ENCODE measurements at places on chromosomes 4 and X. TPM values are rescaled to one million over a fixed set of nuclear protein-coding genes. Genes with fewer than 3 reads are reported as not detected.

GRCh38 chr4:89009115-89009514, 47.9 kb downstream of the FAM13A start:
- no peak overlapping the region for H3K4me3 ChIP-seq
- H3K27ac ChIP-seq, result no peak overlapping the region
- H3K27me3 ChIP-seq, result peaks cover 3% of the 10 kb centered on the region

- no peaks in the 10 kb centered on the region for H3K27me3 ChIP-seq
- no peak overlapping the region for H3K27ac ChIP-seq
- no peaks in the 10 kb centered on the region for H3K36me3 ChIP-seq
- no peak for DNase-seq
- no peak overlapping the region for H3K4me3 ChIP-seq
Observed at GRCh38 chrX:148422526-148422925, 77.9 kb upstream of the AFF2 start.

MND1 gene
- total RNA-seq, result 5.5 TPM

- H3K36me3 ChIP-seq, result no peaks in the 10 kb centered on the region
- no peak for DNase-seq
- H3K27ac ChIP-seq, result no peak overlapping the region
- no peaks in the 10 kb centered on the region for H3K27me3 ChIP-seq
- no peak overlapping the region for H3K4me3 ChIP-seq
Observed at GRCh38 chr4:31692399-31692940, 972.3 kb downstream of the PCDH7 start.

DNA sequence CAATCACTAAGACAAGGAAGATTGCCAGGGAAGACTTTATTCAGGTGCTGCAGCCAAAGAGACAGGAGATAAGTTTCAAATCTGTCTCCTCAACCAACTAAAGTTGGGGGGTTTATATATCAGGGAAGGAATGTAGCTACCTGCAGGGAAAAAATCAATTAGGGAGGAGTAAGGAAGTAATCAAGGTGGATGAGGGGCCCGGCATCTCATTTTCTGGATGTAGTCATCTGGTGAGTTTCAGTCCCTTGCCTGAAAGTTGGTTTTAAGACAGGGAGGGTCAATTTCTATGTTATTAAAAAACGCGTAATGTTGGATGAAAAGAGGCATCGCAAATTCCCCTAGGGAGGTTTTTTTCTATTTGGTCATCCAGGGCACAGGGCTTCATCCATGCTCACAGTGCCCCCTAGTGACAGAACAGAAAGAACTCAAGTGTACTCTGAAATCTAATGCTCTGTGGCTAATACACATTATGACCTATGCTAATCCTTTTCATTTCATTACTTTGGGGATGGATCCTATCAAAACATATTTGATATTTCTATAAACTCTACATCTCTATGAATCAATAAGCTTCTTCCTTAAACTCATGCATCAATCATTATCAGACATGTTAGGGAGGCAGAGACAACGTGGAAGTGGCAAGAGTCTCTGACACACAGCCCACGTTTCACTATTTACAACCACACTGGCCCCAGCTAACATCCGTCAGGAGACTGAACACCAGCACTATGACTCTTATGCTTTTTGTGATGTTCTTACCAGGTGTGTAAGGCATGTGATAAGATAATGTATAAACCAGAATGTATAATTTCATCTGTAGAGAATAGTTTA, 1577.0 kb upstream of the TENM3 start:
- no peak overlapping the region for H3K27ac ChIP-seq
- no peak overlapping the region for H3K4me3 ChIP-seq
- peak; percentile 65 for DNase-seq
- no peaks in the 10 kb centered on the region for H3K36me3 ChIP-seq
- peaks cover 8% of the 10 kb centered on the region for H3K4me1 ChIP-seq

DNA sequence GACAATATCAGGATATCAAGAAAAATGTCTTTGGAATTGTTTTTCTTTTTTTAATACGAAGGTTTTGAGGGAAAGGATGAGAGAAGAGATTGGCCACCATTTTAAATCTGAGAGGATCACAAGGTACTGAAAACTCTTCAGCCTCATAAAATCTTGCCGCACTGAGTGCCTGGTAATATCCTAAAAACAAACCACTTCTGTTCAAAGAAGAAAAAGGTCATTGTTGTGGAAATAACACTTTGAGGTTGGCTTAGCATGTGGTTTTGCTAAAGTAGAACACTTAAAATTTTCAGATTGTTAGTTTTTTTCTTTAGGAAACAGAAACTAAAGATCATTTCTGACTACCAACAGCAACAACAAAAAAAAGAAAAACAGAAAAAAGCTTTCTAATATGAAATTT, 1.0 kb upstream of the CLDN22 start:
- H3K4me1 ChIP-seq, result peaks cover 15% of the 10 kb centered on the region
- no peak overlapping the region for H3K27ac ChIP-seq
- peaks cover 8% of the 10 kb centered on the region for H3K27me3 ChIP-seq

DNA sequence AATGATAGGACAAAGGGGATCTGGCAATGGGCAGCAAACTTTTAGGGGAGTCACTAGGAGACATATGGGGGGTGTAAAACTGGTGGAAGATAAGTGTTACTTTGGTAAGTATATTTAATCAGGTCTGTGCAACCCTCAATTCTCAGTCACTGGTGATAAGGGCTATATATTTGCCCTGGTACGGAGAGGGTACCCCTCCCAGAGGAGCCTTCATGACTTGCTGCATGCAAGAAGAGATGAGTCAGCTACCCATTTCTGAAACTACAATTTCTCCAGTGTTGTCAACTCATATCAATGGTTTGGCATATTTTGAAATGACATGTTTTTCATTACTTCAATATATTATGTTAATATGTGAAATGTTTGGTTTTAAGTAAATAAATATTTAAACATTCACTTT, 14.3 kb downstream of the SMARCAD1 start:
- peaks cover 9% of the 10 kb centered on the region for H3K36me3 ChIP-seq
- no peak overlapping the region for H3K4me3 ChIP-seq
- peaks cover 3% of the 10 kb centered on the region for H3K4me1 ChIP-seq
- no peak for DNase-seq

GRCh38 chrX:40076750-40077575, 20.8 kb downstream of the BCOR start:
- DNase-seq, result no peak
- no peak overlapping the region for H3K27ac ChIP-seq
- H3K4me1 ChIP-seq, result peaks cover 4% of the 10 kb centered on the region
- H3K36me3 ChIP-seq, result peaks cover 4% of the 10 kb centered on the region

BMP2K gene
- 270 TPM for total RNA-seq

VCX3A gene
- not detected for total RNA-seq

DNA sequence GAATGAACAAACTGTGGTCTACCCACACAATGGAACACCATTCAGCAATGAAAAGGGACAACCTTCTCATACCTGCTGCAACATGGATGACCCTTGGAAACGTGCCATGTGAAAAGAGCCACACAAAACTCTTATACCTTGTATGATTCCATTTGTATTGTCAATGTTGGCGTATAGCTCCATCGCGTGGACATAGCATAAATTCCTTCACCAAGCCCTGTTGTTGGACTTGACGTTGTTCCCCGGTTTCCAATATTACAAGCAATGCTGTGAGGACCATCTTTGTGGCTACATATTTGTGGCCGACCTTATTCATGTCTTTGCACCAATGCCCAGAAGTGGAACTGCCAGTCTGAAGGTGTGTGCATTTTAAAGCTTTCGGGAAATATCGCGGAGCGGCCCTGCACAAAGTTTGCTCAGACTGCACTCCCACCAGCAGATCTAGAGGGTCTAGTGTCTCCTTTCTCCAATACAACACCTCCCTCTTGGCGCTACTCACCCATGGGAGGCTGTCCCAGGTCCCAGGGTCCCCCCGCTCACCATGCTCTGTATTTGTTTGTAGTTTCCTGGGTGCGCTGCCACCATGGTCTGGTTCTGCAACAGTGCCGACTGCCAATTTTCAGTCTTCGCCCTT, at the start of gene CLDN34:
Gene CLDN34 (plus strand): TSS at position 584 of the 634 bp plus-strand sequence. CDS start 0 bp downstream, at position 584.
- peaks cover 2% of the 10 kb centered on the region for H3K27me3 ChIP-seq
- H3K27ac ChIP-seq, result no peak within 1 kb of the TSS
- peaks cover 4% of the 10 kb centered on the region for H3K4me1 ChIP-seq
- DNase-seq, result no peak
- no peak within 1 kb of the TSS for H3K4me3 ChIP-seq

DNA sequence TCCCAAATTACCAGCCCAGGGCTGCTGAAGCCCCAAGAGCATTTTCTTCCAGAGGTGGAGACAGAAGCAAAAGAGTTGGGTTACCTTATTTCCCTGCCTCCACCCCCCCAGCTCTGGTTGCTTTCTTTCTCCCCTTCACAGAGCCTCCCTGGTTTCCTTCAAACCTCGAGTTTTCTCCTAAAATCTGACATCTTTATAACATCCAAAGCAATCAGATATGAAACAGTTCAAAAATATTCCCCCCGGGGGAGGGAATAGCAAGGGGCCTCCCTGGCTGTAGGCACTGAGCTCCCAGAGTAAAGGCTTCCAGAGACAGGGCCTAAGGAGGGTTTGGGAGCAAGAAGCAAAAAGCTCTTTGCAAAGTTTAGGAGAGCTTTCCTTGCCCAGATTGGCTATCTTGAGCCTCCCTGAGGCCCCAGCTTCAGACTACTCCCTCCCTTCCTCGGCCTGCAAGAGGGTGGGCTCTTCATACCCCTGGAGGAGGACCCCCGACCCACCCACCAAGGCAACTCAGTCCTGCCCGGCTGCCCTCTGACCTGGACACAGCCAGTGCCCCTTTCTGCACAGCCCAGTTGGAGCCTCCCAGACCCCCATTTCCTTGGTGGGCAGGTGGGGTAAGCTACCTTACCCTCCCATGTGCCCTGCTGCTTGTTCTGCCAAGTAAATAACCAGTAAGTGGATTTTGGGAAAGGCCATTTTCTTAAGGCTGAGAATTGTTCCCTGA, 7.6 kb downstream of the MAMLD1 start:
- no peaks in the 10 kb centered on the region for H3K4me1 ChIP-seq
- no peaks in the 10 kb centered on the region for H3K36me3 ChIP-seq
- no peak for DNase-seq
- H3K27ac ChIP-seq, result no peak overlapping the region
- H3K4me3 ChIP-seq, result no peak overlapping the region

DNA sequence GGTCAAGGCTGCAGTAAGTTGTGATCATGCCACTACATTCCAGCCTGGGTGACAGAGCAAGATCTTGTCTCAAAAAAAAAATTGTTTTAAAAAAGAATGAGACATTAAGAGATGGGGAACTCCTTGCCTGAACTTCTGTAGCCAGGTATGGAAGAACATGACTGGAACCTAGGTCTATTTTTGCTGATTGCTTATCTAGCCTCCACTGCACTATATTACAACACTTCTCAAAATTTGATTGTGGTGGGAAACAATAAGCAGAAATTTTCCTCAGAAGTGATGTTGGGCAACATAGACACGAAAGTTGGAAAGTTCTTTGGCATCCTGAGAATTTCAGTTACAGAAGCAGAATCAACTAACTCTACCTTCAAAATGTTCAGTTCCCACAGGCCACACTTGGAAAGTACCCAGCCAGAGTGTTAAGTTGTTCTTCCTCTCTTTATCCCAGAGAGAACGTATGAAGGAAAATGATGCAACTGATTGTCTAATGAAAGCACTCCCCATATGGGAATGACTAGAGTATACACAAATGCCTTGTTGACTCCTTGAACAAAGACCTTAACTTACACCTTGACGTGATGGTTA, 50.0 kb downstream of the LUZP4 start:
- DNase-seq, result no peak
- no peak overlapping the region for H3K4me3 ChIP-seq
- H3K4me1 ChIP-seq, result no peaks in the 10 kb centered on the region
- no peaks in the 10 kb centered on the region for H3K36me3 ChIP-seq

FGFBP2 gene
- total RNA-seq, result not detected

TMSB15A gene
- 11.2 TPM for total RNA-seq

PHOX2B gene
- not detected for total RNA-seq

DNA sequence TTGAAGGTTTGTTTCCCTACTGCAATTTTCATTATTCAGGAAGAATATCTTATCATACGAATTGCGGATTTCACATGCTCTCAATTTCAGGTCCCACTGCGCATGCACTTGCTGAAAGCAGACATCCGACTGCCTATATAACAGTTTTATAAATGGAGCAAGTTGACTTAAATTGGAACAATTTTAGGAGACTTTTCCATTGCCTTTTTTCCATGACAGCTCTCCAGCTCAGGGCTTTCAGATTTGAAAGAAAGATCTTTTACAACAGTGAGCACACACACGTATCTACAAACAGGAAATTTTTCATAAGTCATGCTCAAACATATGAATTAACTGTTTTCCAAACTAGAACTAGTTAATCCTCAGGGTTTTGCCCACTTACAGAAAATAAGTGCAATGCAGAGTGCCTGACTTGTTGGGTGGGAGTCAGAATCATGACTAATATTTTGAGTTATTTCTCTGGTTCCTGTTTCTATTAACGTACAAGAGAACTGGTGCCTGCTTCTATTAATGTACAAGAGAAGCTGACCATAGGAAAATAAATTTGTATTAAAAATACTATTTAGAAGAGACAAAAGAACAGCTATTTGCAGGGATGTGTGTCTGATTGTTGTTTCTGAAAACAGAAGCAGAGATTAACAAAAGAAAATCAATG, 137.9 kb downstream of the GPC3 start:
- no peaks in the 10 kb centered on the region for H3K36me3 ChIP-seq
- no peak overlapping the region for H3K4me3 ChIP-seq
- no peak for DNase-seq

MAGIX gene
- total RNA-seq, result 1.2 TPM

GRCh38 chr4:71266090-71266794, 72.6 kb upstream of the SLC4A4 start:
- H3K4me1 ChIP-seq, result peaks cover 11% of the 10 kb centered on the region
- no peak overlapping the region for H3K4me3 ChIP-seq
- peaks cover 1% of the 10 kb centered on the region for H3K27me3 ChIP-seq
- no peak overlapping the region for H3K27ac ChIP-seq
- H3K36me3 ChIP-seq, result no peaks in the 10 kb centered on the region
- DNase-seq, result no peak

DNA sequence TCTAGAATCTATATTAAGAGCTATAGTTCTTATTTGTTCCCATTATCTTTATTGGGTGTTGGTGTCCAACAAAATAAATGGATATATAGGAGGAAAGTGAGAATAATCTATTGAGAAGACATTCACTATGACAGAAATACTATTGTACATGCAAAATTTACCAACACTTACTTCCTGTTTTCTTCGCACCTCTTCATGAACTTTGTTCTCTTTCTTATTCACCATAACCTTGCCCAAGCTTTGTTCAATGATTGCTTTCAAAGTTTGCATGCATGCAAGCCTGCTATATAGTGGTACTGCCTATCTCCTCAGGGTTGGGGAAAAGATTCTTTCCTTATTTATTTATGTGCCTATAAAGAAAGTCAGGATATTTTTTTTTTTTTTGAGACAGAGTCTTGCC, 176.4 kb upstream of the JADE1 start:
- no peaks in the 10 kb centered on the region for H3K36me3 ChIP-seq
- H3K27me3 ChIP-seq, result no peaks in the 10 kb centered on the region
- no peak overlapping the region for H3K4me3 ChIP-seq

DNA sequence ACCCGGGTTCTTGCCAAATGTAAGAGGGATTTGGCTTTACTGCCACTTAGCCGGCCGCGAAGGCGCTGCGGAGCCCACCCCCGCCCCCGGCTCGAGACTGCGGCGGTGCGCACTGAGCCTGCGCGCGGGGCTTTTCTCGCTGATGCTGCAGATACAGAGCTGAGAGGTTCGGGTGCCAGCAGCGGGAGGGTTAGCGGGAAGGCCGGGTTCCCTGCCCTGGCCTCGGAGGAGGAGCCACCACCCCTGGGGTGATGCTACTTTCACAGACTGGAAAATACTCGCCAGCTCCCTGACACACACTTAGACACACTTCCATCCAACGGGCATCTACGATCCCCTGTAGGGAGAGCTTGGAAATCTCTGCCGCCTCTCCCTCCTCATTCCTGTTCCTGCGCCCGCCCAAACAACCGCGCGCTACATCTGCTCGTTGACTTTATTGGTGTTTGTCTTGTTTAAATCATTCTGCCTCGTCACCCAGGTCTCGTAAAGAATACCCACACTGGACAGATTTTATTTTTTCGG, 2.1 kb upstream of the PCDH7 start:
- peak; percentile 64 for DNase-seq
- H3K4me3 ChIP-seq, result peak overlapping the region; percentile 98
- peaks cover 23% of the 10 kb centered on the region for H3K27me3 ChIP-seq
- H3K27ac ChIP-seq, result peak overlapping the region; percentile 81
- peaks cover 20% of the 10 kb centered on the region for H3K4me1 ChIP-seq

DCHS2 gene
- not detected for total RNA-seq
